ENCODE measurements at places on chromosomes 1 and 21. TPM values are rescaled to one million over a fixed set of nuclear protein-coding genes. Genes with fewer than 3 reads are reported as not detected.

The CD1C gene
- total RNA-seq = not detected

The DNALI1 gene
- total RNA-seq = 7.8 TPM

The PFDN2 gene
- total RNA-seq = 16.0 TPM

The PRKAA2 gene
- 0.73 TPM for total RNA-seq

The TRIM46 gene
- total RNA-seq = 3.3 TPM

The SLC45A1 gene
- total RNA-seq = 3.3 TPM

The LCE1D gene
- not detected for total RNA-seq

The RPAP2 gene
- 6.2 TPM for total RNA-seq

The LCE4A gene
- not detected for total RNA-seq

The TESK2 gene
- 1.2 TPM for total RNA-seq

The OR2AK2 gene
- total RNA-seq = not detected

The PHLDA3 gene
- total RNA-seq = 32.5 TPM

The RHD gene
- under 0.01 TPM for total RNA-seq

The ARHGAP29 gene
- total RNA-seq = 59.2 TPM

The FMO5 gene
- total RNA-seq = 1.8 TPM

The LEPR gene
- 12.5 TPM for total RNA-seq

The DRAXIN gene
- under 0.01 TPM for total RNA-seq

The ESPN gene
- total RNA-seq = not detected

The PEX11B gene
- 24.3 TPM for total RNA-seq

The SLC25A33 gene
- 7.8 TPM for total RNA-seq

The RAB25 gene
- not detected for total RNA-seq

The CELSR2 gene
- total RNA-seq = under 0.01 TPM

The RAP1GAP gene
- total RNA-seq = not detected

The HYI gene
- total RNA-seq = 16.0 TPM

The TRIM67 gene
- under 0.01 TPM for total RNA-seq

The SPRR2G gene
- not detected for total RNA-seq

The MTF1 gene
- total RNA-seq = 3.3 TPM

The TSPEAR gene
- not detected for total RNA-seq

The KCNN3 gene
- total RNA-seq = under 0.01 TPM

The LCE2C gene
- total RNA-seq = not detected

The TMEM269 gene
- total RNA-seq = not detected

The SV2A gene
- total RNA-seq = 9.4 TPM

The CAPZA1 gene
- total RNA-seq = 233 TPM

The HCRTR1 gene
- total RNA-seq = not detected

Measured in subcutaneous preadipocyte (primary cell).